NT2/D1 (cell line): ENCODE measurements at places on chromosomes 4 and X.

DNA sequence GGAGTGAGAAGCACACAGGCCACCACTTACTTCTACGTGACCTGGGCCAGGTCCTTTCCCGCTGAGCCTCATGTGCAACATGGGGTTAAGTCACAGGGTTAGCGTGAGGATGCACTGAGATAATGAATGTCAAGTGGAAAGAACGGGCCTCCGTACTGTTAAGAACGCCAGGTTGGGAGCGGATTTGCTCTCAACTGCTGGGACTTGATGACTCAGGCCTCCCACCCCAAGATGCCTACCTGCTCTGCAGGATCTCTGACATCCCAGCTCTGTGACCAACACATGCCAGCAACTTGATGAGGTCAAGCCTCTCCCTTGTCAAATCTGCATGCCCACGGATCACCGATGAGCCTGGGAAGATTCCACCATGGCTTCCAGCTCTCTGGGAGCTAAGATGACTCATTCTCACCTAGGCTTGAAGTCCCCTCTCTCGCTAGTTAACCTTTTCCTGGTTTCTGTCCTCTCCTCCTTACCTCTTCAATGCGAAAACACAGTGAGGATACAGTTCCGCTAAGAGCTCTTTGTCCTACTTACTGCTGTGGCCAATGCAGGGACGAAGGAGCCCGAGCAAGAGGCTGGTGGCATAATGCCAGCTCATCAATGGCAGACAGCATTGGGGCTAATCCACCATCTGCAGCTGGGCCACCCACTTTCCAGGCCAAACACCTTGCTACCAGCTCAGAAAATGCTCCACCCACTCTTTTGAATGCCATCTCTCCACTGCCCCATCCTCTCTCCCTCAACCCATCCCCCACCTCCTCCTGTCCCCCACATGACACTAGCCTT is 67.6 kb downstream of the PJA1 start:
- no peak for DNase-seq

GRCh38 chr4:39729557-39729956 is 31.6 kb downstream of the UBE2K start:
- DNase-seq: no peak

- no peak for DNase-seq
These were observed 2.1 kb downstream of the HSD17B11 start for GRCh38 chr4:87388901-87389300.

DNA sequence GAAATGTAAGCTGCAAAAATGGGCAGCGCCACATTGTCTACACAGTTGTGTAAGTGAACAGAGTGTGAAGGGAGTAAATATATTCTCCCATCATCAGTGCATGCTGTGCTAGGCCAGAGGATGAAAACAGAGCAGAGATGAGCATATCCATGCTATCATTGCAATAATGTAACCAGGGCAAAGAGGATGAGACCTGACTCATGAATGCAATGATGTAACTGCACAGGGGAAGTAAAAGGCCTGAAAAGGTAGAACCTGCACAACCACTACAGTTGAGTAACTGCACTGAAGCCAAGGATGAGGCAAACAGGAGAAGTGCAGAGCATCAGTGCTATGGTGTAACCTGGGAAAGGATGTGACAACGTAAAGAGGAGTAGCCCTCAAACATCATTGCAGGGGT is 220.4 kb upstream of the FAM47C start:
- DNase-seq: no peak

DNA sequence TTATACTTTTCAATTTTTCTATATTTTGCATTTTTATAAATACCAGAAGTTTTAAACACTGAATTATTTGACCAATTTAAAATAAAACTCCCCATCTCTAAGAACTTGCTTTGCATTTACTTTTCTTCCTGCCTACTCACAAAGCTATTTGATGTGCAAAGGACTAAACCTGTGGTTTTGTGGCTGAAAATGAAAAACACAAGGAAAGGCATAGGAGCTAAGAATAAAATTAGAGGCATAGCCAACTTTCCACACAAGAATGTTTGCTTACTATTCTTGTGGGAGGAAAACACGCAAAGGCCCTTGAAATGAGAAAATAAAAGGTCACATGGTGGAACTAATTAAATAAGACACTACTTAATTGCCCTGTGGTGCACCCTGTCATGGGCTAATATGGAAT is 221.2 kb downstream of the KLHL13 start:
- no peak for DNase-seq
